Naive thymus-derived CD8-positive, alpha-beta T cell (primary cell): ENCODE measurements at places on chromosomes 7 and 10. TPM values are rescaled to one million over a fixed set of nuclear protein-coding genes. Genes with fewer than 3 reads are reported as not detected.
A peak's percentile ranks its signal among the peaks of the same experiment; 100 is the strongest.

GRCh38 chr10:101183458-101184183, 45.6 kb downstream of the LBX1 start:
- no peaks in the 10 kb centered on the region for H3K4me1 ChIP-seq
- no peak overlapping the region for H3K4me3 ChIP-seq
- H3K27me3 ChIP-seq, result peaks cover 16% of the 10 kb centered on the region
- no peak overlapping the region for H3K27ac ChIP-seq
- H3K36me3 ChIP-seq, result no peaks in the 10 kb centered on the region

OSBPL3 gene
- 3.4 TPM for polyA plus RNA-seq

SLC26A3 gene
- polyA plus RNA-seq, result not detected

- H3K36me3 ChIP-seq, result no peaks in the 10 kb centered on the region
- DNase-seq, result no peak
- H3K27me3 ChIP-seq, result peaks cover 26% of the 10 kb centered on the region
- H3K27ac ChIP-seq, result no peak overlapping the region
- H3K4me1 ChIP-seq, result peaks cover 5% of the 10 kb centered on the region
These were observed 81.1 kb upstream of the ADO start for GRCh38 chr10:62723375-62723774.

MSS51 gene
- not detected for polyA plus RNA-seq

LRRD1 gene
- polyA plus RNA-seq, result not detected

GRCh38 chr10:44995581-44995913, 5.2 kb upstream of the ZNF22 start:
- peaks cover 35% of the 10 kb centered on the region for H3K4me1 ChIP-seq
- H3K27ac ChIP-seq, result peak overlapping the region; percentile 18
- no peak for DNase-seq
- H3K4me3 ChIP-seq, result peak overlapping the region; percentile 51
- peaks cover 2% of the 10 kb centered on the region for H3K36me3 ChIP-seq
- peaks cover under 1% of the 10 kb centered on the region for H3K27me3 ChIP-seq

- H3K36me3 ChIP-seq, result no peaks in the 10 kb centered on the region
- no peak for DNase-seq
- H3K4me1 ChIP-seq, result no peaks in the 10 kb centered on the region
- H3K27me3 ChIP-seq, result no peaks in the 10 kb centered on the region
- H3K4me3 ChIP-seq, result no peak overlapping the region
These were observed 18.6 kb downstream of the MICALL2 start for GRCh38 chr7:1440620-1441019.

DNA sequence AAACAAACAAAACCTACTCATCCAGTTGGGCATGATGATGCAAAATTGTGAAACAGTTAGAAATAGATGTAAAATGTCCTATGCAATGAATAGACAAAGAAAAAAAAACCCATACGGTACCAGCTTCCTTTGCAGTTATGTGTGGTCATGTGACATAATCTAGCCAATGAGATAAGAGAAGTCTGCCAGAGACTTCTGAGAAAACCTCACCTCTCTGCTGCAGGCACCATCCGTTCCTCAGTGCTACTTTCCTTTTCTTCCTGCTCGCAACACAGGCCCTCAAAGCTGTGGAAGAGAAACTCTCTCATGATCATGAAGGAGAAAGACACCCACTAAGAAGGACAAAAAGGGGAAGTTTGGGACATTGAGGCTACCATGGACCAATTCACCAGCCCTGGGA, 76.8 kb upstream of the CARD11 start:
- peaks cover 51% of the 10 kb centered on the region for H3K4me1 ChIP-seq
- H3K36me3 ChIP-seq, result peaks cover 7% of the 10 kb centered on the region
- peak overlapping the region; percentile 71 for H3K4me3 ChIP-seq

DNA sequence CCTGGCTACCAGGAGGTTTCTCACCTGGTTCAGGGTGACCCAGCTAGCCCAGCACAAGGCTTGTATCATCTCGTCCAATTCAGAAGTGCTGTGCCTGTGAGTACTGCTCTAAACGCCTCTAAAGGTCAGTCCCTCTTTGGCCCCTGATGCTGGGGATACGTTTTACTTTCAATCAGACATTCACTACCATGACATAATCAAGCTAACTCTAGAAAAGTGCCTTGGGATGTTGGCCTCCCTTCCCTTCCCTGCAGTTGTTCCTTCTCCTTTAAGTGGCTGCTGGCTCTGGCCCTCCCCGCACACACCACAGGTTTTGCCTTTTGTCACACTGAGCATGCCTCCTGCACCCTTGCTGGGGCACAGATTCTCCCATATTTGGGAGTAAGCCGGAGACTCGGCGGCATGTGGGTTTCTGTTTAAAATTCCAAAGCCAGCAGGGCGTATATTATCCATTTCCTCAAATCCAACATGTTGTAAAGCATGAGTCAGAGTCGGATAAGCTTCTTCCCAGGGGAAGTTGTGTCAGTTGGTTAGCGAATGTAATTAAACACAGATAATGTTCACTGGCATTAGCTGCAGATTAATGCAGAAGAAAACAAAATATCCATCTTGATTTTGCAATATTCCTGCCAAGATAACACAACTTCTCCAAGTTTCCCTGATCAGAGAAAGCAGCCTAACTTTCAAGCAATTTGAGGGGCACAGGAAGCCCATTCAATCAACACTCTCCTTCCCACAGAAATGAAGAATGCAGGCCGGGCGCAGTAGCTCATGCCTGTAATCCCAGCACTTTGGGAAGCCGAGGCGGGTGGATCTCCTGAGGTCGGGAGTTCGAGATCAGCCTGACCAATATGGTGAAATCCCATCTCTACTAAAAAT, 31.8 kb upstream of the VCL start:
- no peaks in the 10 kb centered on the region for H3K27me3 ChIP-seq
- no peak for DNase-seq
- no peaks in the 10 kb centered on the region for H3K36me3 ChIP-seq

DNA sequence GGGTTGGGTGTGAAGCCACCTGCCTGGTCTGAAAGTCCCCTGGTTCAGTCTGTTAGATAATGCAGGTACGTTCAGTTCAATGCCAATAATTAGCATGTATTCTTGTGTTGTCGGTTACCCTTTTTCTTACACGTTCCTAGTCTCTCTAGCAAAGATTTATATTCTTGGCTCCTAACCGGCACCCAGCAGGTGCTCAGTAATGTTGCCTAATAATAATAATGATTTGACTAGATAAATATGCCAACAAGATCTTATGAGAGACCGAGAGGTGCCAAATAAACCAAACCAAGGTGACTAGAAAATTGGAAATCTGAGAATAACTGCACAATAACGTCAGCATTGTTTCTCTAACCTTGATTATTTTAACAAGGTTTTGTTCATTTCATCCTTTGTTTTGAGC, 1.1 kb upstream of the SMIM30 start:
- peaks cover 3% of the 10 kb centered on the region for H3K4me1 ChIP-seq
- no peak for DNase-seq
- H3K36me3 ChIP-seq, result no peaks in the 10 kb centered on the region
- H3K4me3 ChIP-seq, result peak overlapping the region; percentile 92
- no peaks in the 10 kb centered on the region for H3K27me3 ChIP-seq

DNA sequence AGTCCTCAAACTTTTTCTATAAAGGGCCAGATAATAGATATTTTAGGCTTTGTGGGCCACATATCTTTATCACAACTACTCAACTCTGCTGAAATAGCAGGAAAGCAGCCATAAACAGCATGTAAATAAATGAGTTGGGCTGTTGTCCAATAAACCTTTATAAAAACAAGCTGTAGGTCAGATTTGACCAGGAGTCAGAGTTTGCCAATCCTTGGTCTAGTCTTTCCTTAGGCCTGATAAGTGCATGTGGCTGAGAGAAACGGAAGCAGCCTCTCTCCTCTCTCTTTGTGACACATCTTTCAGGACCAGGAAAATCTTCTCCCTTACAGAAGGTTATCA, 724.5 kb downstream of the GRID1 start:
- H3K4me1 ChIP-seq, result no peaks in the 10 kb centered on the region
- no peak overlapping the region for H3K27ac ChIP-seq
- no peaks in the 10 kb centered on the region for H3K27me3 ChIP-seq
- no peak for DNase-seq
- H3K4me3 ChIP-seq, result no peak overlapping the region
- no peaks in the 10 kb centered on the region for H3K36me3 ChIP-seq

DNA sequence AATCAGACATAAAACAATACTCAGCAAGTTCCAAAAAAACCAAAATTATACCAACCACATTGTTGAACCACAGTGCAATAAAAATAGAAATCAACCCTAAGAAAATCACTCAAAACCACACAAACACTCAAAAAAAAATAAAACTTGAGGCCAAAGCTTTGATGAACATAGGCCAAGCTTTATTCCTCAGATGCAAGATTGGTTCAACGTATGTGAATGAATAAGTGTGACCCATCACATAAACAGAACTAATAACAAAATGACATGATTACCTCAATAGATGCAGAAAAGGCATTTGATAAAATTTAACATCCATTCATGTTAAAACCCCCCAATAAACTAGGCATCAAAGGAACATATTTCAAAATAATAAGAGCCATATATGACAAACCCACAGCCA, 506.1 kb upstream of the FZD8 start:
- no peaks in the 10 kb centered on the region for H3K36me3 ChIP-seq
- H3K4me3 ChIP-seq, result no peak overlapping the region
- no peaks in the 10 kb centered on the region for H3K4me1 ChIP-seq
- H3K27me3 ChIP-seq, result no peaks in the 10 kb centered on the region
- no peak overlapping the region for H3K27ac ChIP-seq

TSPAN12 gene
- polyA plus RNA-seq, result not detected

DNA sequence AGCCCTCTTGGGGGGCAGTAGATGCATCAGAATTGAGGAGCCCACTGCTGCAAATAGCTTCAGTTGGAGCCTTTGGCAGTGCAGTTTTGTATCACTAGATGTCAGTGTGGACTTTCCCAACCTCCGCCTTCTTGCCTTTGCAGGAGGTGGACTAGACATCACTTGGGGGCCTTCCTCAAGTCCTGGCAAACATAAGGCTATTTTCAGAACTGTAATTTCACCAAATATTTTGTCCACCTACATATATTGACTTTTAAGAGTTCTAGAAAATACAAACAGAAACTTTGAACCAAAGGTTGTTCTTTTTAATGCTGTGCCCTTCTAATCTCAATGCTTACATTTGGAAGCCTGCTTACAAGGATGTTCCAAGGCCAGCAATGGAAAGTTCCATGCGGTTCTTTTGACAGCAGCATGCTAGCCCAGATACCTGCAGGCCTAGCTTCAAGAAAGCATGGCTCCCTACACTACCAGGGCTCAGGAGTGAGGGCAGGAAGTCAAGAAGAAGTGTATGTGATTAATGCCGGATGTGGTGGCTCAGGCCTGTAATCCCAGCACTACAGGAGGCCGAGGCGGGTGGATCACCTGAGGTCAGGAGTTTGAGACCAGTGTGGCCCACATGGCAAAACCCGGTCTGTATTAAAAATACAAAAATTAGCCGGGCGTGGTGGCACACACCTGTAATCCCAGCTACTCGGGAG, 8.0 kb upstream of the ZNRF2 start:
- H3K4me3 ChIP-seq, result no peak overlapping the region
- H3K4me1 ChIP-seq, result peaks cover 7% of the 10 kb centered on the region
- peak; percentile 28 for DNase-seq
- H3K27ac ChIP-seq, result no peak overlapping the region
- H3K36me3 ChIP-seq, result no peaks in the 10 kb centered on the region
- H3K27me3 ChIP-seq, result no peaks in the 10 kb centered on the region

DNA sequence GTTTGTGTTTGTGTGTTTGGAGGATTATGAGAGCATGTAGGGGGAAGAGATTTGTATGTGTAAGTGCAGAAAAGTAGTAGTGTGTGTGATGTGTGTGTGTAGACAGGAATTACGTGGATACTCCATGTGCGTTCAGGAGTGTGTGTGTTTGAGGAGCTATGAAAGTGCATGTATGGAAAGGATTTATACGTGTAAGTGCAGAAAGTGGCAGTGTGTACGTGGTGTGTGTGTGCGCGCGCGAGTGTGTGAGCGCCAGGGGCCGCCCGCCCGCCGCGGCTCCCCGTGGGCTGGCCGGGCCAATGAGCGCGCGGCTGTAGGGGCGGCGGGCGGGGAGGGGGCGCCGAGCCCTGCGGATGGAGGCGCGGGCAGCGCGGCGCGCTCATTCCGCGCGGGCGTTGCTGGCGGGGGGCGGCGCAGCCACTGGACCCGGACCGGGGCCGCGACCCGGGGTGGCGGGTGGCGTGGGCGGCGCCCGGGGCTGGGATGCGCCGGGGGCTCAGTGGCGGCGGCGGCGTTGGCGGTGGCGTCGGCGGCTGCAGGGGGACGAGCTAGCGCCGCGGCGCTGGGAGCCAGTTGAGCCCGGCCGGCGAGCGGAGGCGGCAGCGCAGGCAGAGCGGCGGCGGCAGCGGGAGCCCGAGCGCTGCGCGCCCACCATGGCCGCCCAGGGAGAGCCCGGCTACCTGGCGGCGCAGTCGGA, at the start of gene BICC1:
TSS of gene BICC1 (plus strand) at position 382 of the 697 bp plus-strand sequence. CDS start at position 654, 272 bp downstream.
- H3K4me3 ChIP-seq, result peak within 1 kb of the TSS; percentile 69
- H3K27ac ChIP-seq, result no peak within 1 kb of the TSS
- H3K27me3 ChIP-seq, result peaks cover 30% of the 10 kb centered on the region
- peaks cover 15% of the 10 kb centered on the region for H3K4me1 ChIP-seq
- no peaks in the 10 kb centered on the region for H3K36me3 ChIP-seq

- no peak overlapping the region for H3K4me3 ChIP-seq
- H3K36me3 ChIP-seq, result no peaks in the 10 kb centered on the region
- no peaks in the 10 kb centered on the region for H3K27me3 ChIP-seq
- no peak overlapping the region for H3K27ac ChIP-seq
- no peak for DNase-seq
- no peaks in the 10 kb centered on the region for H3K4me1 ChIP-seq
These were observed 214.5 kb upstream of the CNTNAP2 start for GRCh38 chr7:145902123-145902522.

ZP3 gene
- 12.4 TPM for polyA plus RNA-seq

GRCh38 chr7:98870807-98871491, 1.1 kb upstream of the TMEM130 start:
- H3K27me3 ChIP-seq, result peaks cover 2% of the 10 kb centered on the region
- no peak for DNase-seq
- no peak overlapping the region for H3K27ac ChIP-seq
- peaks cover 10% of the 10 kb centered on the region for H3K4me1 ChIP-seq

GRCh38 chr10:29252811-29253689, 35.8 kb upstream of the LYZL1 start:
- H3K27ac ChIP-seq, result no peak overlapping the region
- no peak for DNase-seq
- no peaks in the 10 kb centered on the region for H3K4me1 ChIP-seq
- H3K36me3 ChIP-seq, result no peaks in the 10 kb centered on the region
- peaks cover 42% of the 10 kb centered on the region for H3K27me3 ChIP-seq
- H3K4me3 ChIP-seq, result no peak overlapping the region

DNA sequence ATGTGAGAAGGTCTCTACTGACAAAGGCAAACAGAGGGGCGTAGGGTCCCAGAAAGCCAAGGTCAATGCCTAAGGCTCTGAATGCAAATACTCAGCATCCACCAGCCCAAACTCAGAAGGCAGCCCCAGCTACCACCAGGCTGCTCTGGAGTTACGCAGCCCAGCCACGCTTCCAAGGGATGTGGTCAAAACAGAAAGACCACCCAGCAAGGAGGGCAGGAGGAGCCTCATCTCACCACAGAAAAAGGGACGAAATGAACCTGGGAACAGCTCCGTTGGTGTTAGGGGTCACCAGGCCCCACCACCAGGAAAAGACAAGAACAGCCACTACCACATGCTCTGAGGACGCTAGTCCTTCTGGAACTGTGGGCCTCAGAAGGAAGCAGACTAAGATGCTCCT, 65.1 kb downstream of the CTBP2 start:
- no peaks in the 10 kb centered on the region for H3K4me1 ChIP-seq
- no peak for DNase-seq
- no peaks in the 10 kb centered on the region for H3K27me3 ChIP-seq
- no peak overlapping the region for H3K27ac ChIP-seq
- H3K36me3 ChIP-seq, result no peaks in the 10 kb centered on the region

- H3K27ac ChIP-seq, result no peak overlapping the region
- no peak for DNase-seq
- no peaks in the 10 kb centered on the region for H3K36me3 ChIP-seq
- peaks cover 16% of the 10 kb centered on the region for H3K4me1 ChIP-seq
- no peaks in the 10 kb centered on the region for H3K27me3 ChIP-seq
These were observed 82.4 kb upstream of the NME8 start for GRCh38 chr7:37765872-37766525.
